Amygdala (tissue), 56 donors: ENCODE measurements at places on chromosomes 4 and X.
A peak's percentile ranks its signal among the peaks of the same experiment; 100 is the strongest.

- DNase-seq, result no peak
Measured at GRCh38 chr4:90027565-90027964, 99.6 kb upstream of the CCSER1 start.

GRCh38 chr4:53478671-53479456, 101.4 kb downstream of the FIP1L1 start:
- no peak for DNase-seq

GRCh38 chr4:120753854-120754253, 168.7 kb downstream of the PRDM5 start:
- DNase-seq, result no peak

DNA sequence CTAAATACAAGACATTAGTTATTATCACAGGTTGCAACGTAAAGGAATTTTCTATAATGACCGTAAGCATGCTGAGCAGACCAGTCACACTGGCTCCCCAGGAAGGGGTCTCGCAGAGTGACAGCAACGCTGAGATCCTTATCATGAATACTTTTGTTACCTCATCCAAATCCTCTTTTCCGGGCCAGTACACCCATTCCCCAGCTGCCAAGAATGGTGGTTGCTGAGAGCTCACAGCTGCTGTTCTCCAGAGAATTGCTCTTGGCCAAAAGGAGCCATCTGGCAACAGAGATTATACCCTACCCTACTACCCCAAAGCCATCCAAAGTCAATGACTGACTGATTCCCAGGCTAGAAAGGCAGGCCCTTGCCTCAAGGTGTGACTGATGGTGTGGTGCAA, 91.6 kb downstream of the FUNDC1 start:
- DNase-seq, result no peak

DNA sequence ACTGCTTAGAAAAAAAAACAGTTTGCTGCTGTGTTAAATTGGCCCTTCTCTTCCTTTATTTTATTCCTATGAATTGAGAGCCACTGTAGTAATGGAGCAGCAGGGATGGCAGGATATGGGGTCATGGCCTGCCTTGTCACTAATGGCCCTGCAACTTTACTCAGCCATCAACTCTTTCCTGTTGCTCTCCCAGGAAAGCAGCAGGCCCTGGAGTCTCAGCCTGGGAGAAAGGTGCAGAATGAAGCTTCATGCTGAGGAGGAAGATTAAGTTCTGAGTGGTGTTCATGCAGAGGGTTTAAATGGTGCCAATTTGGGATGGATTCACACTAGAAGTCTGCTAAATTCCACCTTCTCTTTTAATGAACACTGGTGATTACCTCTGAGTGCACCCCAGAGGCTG, 285.6 kb downstream of the GPAT3 start:
- DNase-seq, result no peak

DNA sequence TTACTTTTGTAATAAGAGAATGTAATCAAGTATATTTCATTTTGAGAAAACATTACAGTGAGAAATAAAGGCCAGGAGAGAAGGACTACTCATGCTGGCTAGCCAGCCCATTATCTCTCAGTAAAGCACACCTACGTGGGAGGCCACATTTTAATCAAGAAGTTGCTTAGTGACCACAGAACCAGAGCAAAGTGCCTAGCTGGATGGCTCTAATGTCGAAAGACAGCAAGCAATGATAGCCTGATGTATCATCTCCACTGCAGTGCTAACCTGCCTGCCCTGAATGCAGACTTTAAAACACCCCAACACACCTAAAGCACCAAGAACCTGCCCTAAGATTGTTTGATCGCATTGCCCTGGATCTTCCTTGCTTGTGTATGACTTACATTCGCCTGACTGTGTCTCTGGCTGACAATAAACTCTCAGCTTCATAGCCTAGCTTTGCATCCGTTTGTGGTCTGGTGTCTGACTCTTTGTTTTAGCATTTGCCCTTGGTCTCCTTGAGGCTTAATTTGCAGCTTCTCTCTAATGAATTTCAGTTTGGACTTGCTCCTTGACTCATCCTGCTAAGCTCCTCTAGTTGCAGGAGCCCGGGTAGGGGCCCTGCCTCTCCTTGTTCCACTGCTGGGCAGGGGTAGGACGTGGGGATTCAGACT, 31.4 kb upstream of the SOWAHD start:
- no peak for DNase-seq

DNA sequence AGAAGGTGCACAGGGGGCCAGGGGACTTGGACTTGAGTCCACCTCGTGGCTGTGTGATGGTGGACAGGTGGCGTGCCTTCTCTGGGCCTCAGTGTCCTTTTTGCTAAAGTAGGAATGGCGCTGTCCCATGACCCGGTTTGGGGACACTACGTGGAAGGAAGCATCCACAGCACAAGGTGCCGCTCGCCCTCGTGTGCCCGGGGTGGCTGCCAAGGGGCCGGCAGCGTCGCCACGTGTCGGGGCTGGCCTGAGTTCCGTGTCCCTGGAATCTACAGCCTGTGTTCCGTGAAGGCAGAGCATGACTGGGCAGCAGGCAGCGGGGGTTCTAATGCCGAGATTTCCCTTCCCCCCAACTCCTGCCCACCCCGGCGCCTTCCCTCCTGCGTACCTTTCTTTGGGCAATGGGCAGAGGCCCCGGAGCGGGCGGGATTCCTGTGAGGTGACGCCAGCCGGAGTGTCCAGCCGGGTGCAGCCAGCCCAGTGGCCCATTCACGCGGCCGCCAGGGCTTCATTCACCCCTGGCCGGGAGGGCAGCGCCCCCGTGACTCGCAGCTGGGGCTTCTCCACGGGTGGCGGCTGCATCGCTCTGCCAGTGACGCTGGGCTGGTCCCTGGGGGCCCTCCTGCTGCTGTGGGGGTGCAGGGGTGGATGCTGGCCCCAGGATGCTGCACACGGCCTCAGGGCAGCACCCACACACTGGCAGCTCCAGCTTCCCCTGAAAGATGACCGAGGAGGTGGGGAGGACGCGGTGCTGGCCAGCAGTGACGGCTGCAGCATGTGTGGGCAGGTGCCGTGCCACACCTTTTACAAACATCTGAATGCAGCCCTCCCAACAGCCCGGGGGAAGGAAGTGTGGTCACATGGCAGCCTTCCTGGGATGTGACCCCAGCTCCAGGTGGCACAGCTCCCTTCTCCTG, 21.2 kb downstream of the DOK7 start:
- DNase-seq, result no peak

- DNase-seq, result no peak
Measured at GRCh38 chr4:156584100-156584499, 387.5 kb downstream of the PDGFC start.

DNA sequence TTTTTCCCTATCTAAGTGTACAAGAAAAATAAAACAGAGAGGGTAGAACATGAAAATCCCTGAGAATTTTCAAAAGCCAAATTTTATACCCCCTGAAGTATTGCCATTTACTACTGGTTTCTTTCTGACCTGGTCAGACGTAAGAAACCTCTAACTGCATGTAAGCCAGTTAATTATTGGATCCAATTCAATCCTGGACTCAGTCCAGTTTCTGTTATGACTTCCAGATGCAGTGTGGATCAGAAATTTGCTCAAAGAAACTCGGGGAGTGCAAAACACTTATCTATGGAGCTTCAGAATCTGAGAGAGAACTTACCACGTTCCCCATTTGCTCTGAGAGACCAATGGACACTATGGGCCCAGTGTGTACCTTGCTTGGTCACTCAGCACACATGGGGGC, 383.5 kb downstream of the KLHL4 start:
- DNase-seq, result no peak

- DNase-seq, result no peak
Measured at GRCh38 chr4:20538905-20539304, 161.4 kb upstream of the PACRGL start.

DNA sequence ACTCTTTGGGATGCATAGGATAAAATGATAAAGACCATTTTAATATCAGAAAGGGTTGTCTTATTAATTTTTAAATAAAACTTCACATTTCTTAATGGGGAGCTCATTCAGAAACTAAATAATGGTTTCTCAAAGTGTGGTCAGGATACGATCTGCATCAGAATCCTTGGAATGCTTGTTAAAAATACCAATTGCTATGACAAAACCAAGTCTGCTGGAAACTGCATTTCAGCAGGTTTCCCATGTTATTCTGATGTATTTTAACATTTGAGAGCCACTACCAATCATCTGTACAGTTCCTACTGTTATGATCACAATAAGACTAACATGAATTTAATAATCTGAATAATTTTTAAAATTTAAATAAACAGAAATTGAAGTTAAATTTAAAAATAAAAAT, 115.1 kb downstream of the SOWAHB start:
- DNase-seq, result no peak

GRCh38 chr4:64713256-64713840, 304.1 kb upstream of the TECRL start:
- DNase-seq, result no peak

GRCh38 chrX:28595346-28595745, 8.1 kb downstream of the IL1RAPL1 start:
- no peak for DNase-seq

DNA sequence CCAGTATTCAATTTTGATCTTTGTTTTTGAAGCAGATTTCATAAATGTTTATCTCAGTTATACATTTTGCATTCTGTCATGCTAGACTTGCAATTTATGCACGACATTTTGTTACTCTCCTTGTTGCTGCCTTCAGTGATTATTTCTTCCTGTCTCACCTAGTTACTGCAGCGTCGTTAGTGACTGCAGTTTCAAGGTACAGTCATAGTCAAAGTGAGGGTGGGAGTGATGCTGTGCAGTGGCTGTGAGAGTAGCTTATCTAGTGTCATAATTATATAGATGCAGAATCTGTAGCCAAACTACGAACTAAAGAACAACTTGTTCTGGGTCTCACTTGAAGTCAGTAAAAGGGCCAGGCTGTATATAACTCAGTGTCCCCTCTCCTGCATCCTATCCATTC, 69.8 kb downstream of the GPR101 start:
- no peak for DNase-seq

GRCh38 chrX:21996872-21997455, 35.2 kb upstream of the PHEX start:
- DNase-seq, result peak; percentile 1

DNA sequence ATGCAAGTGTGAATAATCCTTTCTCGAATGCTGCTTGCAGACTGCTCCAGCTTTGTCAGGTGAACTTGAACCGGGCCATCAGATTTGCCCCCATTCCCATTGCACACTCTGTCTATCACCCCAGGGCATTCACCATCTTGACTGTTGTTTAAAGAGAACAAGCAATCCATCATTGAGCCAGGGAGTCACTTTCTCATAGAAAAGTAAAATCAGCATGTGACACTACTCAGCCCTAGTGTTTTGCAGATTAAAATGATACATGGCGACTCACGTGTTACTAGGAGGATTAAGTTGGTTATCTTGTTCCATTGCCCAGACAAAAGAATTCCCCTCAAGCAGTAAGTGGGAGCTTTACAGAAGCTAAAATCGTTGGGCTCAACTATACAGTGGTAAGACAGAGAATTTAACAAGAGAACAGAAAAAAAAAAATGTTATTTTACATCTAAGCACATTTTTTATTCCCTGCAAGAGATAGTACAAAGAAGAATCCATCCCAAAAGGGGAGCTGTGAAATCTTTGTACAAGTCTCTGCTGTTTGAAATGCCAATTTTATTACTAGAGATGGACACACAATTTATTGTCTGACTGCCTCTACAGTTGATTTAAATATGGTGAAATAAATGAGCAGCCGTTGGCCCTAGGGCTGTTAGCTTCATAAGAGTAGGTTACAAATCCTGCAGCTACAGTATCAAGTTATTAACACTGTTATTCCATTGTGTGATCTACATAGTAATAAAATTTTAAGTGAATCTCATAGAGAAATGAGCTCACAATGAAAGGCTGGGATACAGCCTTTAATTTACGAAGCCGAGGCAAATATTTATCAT, 67.5 kb downstream of the NEUROG2 start:
- DNase-seq, result no peak

- no peak for DNase-seq
Measured at GRCh38 chrX:135393051-135393450, 28.7 kb upstream of the SMIM10L2A start.

DNA sequence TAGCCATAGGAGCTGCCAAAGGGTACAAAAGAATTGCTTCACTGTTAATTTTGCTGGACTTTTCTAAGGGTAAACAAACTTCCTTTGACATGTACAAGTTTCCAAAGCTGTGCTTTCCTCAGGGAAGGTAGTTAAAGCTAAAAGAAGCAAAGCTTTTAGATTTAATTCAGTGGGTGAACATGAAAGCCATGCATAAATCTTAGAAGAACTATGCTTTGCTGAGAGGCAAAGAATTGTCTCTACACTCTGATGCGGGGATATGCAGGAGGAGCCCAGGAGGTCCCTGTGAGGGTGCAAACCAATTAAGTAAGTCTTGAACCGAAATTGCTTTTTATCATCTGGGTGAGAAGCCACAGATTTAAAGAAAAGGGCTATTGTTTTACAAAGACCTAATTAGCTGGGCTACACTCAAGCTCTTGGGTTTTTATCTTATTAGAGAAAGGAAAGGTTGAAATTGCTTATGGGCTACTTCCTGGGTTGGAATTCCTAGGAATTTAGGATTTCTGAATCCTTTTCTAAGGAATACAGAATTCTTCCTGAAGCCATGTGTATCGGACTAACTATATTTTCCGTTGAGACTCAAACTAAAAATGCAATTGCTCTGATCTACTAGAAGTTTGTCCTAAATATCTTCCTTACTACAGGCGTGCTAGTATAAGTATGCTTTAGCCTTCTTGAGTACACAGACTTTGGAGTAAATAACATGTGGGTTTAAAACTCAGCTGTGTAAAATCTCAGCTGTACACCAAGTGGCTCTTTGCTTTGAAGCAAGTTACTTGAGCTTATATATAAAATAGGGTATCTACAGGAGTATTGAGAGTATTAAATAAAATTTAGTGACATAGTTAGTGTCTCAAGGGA, 188.4 kb upstream of the ANK2 start:
- no peak for DNase-seq

- no peak for DNase-seq
Measured at GRCh38 chr4:153731239-153731638, 28.6 kb downstream of the RNF175 start.

DNA sequence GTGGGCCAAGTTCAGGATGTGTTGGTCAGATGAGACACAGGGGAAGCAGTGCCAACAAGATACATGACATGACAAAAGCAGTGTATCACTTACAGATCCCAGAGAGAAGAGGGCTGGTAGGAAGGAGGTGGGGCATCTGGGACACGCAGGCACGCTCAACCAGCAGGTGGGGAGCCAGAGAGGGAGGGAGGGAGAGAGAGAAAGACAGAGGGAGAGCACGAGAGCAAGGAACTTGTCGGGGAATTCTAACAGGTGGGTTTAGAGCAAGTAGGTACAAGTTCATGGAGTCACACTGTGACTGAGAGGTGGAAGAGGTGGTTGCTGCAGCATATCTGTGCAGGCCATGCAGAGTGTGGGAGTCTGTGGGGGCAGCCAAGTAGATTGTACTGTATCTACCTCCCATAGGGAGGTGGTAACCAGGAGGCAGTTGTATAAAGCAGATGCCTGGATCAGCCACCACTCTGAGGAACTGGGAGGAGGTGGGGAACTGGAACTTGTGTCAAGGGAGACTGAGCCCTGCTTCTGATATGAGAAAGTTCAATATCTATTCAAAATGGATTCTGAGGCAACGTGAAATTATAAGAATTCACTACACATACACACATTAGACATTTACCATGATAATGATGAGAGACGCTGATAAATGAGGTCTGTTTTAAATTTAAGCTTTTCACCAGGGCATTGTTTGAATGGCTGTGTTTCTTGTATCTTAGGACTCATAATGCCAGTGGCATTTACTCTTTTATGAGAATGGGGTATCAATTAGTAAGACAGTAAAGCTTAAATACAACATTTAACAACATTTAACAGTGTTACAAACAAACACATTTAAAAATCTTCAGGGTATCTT, 43.7 kb downstream of the BBS12 start:
- DNase-seq, result no peak
